ENCODE measurements at places on chromosomes 5 and 9. TPM values are rescaled to one million over a fixed set of nuclear protein-coding genes. Genes with fewer than 3 reads are reported as not detected.

The BBLN gene
- polyA plus RNA-seq, result 28.3 TPM

The ITK gene
- polyA plus RNA-seq, result 0.10 TPM

- DNase-seq, result no peak
These were observed 47.9 kb upstream of the SNAPC3 start for GRCh38 chr9:15374825-15375224.

- DNase-seq, result no peak
These were observed 16.5 kb upstream of the CXXC5 start for GRCh38 chr5:139631520-139632165.

DNA sequence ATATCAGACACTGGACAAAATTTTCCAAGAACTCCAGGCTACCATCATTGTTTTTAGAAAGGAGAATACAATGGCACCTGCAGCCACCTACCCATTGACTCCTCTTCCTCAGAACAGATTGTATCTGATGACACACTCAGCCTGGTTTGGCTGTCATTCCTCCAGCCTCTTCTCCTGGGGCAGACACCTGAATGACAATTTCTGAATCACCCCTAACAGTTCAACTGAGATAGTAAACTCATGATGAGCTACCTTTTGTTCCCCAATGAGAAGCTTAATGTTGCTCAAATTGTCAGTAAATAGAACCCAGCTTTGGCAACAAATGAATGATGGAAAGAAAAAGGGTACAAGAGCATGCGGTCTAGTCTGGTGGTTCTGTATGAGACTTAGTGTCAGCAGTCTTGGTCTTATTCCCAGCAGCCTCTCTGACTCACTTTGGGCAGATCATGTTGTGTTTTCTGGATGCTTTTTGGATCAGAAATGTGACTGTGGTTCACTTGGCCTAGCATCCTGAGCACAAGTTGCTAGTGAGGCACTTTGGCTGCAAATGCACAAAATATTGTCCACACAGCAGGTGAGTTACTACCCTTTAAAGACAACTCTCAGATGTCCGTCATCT, 78.3 kb downstream of the MAMDC2 start:
- DNase-seq, result no peak

DNA sequence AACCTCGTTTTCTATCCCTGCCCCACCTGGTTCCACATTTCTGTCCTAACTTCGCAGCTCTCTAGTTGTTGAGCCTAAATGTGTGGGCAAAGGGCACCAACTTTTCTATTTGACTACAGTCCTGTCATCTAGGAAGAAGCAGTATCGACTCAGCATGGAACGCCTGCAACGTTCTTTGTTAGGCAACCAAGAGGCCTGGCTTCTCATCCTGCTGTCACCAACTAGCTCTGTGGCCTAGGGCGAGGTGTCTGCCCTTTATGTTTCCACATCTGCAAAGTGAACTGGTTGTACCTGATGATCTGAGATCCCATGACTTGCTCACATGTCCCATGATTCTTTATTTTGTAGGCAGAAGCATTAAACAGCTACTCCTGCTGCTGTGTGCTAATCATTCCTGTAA, 248.9 kb downstream of the ADAMTSL1 start:
- no peak for DNase-seq

DNA sequence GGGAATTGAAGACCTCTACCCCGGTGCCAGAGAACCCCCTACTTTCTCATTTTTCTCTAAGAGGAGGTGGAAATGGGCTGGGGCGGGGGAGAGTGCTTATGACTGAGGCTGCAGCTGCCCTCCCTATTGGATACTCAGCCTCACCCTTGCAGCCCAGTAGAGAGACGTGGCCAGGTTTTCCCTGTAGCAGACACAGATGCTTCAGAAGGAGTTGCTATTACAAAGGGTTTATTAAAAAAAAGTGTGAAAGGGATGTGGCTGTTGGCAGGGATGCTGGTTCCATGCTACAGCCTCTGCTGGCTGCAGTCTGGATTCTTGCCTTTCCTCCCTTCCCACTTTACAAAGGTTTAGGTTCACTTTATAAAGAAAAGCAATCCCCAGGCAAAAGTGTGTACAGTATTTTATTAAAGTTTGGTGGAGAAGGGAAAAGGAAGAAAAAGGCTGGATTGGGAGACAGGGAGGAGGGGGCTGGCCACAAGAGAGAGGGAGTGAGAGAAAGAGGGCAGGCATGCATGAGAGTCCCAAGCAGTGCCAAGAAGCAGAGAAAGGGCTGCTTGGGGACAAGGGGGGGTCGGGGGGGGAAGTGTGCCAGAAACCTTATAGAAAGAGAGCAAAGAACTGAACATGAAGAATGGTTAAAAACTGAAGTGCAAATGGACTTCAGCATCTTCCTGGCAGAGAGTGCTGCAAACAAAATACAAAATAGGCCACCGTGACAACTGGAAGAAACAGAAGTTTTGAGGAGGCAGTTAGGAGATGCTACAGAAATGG, 29.5 kb upstream of the NFIB start:
- no peak for DNase-seq

DNA sequence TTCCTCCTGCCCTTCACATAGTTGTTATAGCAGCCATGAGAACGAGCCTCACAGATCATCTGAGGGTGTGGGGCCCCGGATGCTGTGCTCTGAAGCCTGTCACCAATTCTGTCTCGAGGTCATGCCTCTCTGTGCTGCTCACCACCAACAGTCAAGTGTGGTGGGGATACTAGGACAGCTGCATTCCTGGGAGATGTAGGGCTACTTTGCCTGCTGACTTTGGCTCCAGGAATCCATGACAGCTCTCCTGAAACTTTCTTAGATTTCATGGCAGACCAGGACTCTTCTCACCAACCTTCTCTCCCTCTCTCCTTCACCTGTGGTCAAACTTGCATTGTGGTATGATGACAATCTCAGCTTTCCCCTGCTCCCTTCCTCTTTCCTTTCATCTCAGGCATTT, 395.9 kb downstream of the PSAT1 start:
- DNase-seq, result no peak

- DNase-seq, result no peak
These were observed 575.0 kb downstream of the CDH12 start for GRCh38 chr5:22278164-22278563.

DNA sequence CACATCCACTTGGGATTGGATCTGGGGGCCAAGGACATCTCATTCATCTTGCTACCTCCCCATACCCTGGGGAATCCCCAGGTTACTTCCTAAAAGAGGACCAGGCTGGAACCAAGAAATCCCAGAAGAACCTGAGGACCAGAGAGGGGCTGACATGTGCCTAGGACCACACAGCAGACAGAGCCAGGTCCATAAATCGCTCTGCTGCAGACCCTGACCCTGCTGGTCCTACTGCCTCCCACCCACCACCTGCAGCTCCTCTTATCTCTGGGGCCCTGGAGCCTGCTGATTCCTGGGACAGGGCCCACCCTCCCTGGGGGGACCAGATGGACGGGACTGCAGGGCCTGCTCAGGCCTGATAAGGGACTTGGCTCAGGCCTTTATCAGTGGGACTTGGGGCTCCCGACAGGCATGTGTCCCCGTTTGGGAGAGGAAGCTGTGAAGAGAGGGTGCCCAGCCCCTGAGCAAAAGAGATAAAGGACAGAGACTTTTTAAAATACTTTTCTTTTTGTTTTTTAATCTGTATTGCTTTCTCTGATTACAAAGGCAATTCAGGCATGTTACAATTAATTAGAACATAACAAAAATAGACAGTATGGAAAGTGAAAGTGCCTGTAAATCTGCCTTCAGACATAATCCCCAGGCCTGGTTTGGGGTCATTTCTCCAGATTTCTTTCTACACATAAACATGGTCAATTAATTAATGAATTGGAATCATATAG, 101.3 kb upstream of the LARP1 start:
- no peak for DNase-seq

- no peak for DNase-seq
These were observed 138.5 kb downstream of the SLIT3 start for GRCh38 chr5:169162407-169162806.
